HFFc6 (cell line): ENCODE measurements at places on chromosomes 6 and 20. TPM values are rescaled to one million over a fixed set of nuclear protein-coding genes. Genes with fewer than 3 reads are reported as not detected.

The HLA-DOB gene
- total RNA-seq = 0.21 to 0.24 TPM in 2 of 3 replicates, not detected in the other

DNA sequence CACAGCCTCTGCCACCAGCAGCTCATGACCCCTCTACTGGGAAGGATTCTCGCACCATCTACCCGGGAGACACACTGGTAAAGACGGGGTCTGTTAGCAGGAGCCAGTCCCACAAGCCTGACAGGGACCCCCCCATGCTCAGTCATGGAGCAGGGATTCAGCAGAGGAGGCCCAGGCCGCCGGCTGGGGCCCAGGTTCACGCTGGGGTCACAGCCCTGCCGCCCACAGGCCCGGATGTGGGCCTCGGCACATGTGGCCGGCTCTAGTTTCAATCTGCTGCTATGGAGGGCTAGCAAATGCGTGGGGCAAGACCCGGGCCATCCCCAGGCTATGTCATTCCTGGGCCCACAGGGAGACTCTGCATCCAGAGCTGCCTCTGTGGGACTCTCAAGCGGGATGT, 25.1 kb downstream of the PXDC1 start:
- peaks cover 55% of the 10 kb centered on the region for H3K36me3 ChIP-seq
- DNase-seq = no peak
- no peak overlapping the region for H3K4me3 ChIP-seq
- peaks cover 11% of the 10 kb centered on the region for H3K27me3 ChIP-seq
- peak overlapping the region; percentile 32 for H3K27ac ChIP-seq

GRCh38 chr6:47168180-47168579, 126.0 kb upstream of the ADGRF1 start:
- DNase-seq = peak; percentile 99
- H3K4me1 ChIP-seq = peaks cover 50% of the 10 kb centered on the region
- H3K27me3 ChIP-seq = no peaks in the 10 kb centered on the region
- peak overlapping the region; percentile 55; the same call in 1 of the 2 replicates for H3K4me3 ChIP-seq
- 0 out of 2 replicates have a peak, but pooled peaks cover 6% of the 10 kb centered on the region for H3K36me3 ChIP-seq
- H3K27ac ChIP-seq = peak overlapping the region; percentile 81

DNA sequence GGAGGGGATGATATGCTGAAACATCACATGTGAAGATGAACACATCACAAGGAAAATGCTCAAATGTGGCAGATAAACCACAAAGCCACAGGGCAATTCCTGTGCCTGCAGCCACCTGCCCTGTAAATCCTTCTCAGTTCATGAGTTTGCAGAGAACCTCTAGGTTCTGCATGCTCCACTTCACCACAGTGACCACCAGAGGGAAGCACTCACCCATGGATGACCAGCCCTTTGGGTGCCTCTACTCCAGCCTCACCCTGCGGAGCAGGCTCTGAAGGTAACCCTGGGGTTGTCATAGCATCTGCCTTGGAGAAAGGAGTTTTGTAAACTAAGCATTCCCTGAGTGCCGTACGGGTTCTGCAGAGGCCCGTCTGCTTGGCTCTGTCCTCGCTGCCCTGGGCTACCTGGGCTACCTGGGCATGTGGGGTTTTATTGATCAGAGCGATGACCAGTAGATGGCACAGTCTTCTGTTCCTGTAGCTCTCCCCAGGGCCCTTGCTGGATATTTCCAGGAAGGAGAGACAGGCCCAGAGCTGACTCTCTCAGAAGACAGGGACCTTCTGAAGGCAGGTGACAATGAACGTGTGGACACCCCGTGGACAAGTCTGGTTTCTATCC, 31.7 kb upstream of the CST1 start:
- H3K27ac ChIP-seq = no peak overlapping the region
- no peaks in the 10 kb centered on the region for H3K36me3 ChIP-seq
- H3K4me1 ChIP-seq = peaks cover 7% of the 10 kb centered on the region; the same call in 1 of the 2 replicates

- H3K27ac ChIP-seq = no peak overlapping the region
- no peaks in the 10 kb centered on the region; the same call in 1 of the 2 replicates for H3K27me3 ChIP-seq
- DNase-seq = no peak
- H3K4me1 ChIP-seq = no peaks in the 10 kb centered on the region
- H3K4me3 ChIP-seq = no peak overlapping the region
- H3K36me3 ChIP-seq = peaks cover 9% of the 10 kb centered on the region; the same call in 1 of the 2 replicates
Measured at GRCh38 chr6:167567142-167568033, 242.5 kb downstream of the TTLL2 start.

DNA sequence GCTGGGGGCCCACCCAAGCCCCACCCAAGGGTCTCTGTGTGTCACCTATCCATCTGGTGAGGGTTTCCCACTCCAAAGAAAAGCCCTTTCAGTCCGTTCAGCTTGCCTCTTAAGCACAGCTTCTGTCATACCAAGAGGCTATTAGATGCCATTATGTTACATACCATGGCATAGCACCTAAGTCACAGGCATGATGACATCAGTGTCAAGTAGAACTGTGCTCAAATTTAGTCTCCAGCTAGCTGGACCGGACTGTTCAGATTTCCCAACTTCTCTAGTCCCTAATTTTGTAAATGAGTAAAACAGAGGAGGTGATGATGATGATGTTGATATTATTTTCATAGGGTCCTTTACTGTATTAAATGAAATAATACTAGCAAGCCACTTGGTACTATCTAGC, 19.2 kb upstream of the PLEKHG1 start:
- no peak for DNase-seq
- H3K36me3 ChIP-seq = no peaks in the 10 kb centered on the region
- no peaks in the 10 kb centered on the region for H3K4me1 ChIP-seq
- H3K4me3 ChIP-seq = no peak overlapping the region

GRCh38 chr20:54515793-54516628, 40.6 kb downstream of the DOK5 start:
- H3K4me1 ChIP-seq = no peaks in the 10 kb centered on the region
- H3K36me3 ChIP-seq = no peaks in the 10 kb centered on the region
- no peaks in the 10 kb centered on the region for H3K27me3 ChIP-seq
- no peak overlapping the region for H3K27ac ChIP-seq
- H3K4me3 ChIP-seq = no peak overlapping the region

- no peaks in the 10 kb centered on the region for H3K36me3 ChIP-seq
- H3K27ac ChIP-seq = no peak overlapping the region
- no peak overlapping the region for H3K4me3 ChIP-seq
- DNase-seq = no peak
- H3K4me1 ChIP-seq = peaks cover 10% of the 10 kb centered on the region
Measured at GRCh38 chr20:57793421-57793820, 83.6 kb upstream of the PMEPA1 start.
